Stimulated activated CD4-positive, alpha-beta T cell treated with anti-CD3 and anti-CD28 coated beads, TNF-alpha, amount 100 ng/mL, for 48 hours (primary cell): ENCODE measurements at places on chromosomes 13 and 19.

DNA sequence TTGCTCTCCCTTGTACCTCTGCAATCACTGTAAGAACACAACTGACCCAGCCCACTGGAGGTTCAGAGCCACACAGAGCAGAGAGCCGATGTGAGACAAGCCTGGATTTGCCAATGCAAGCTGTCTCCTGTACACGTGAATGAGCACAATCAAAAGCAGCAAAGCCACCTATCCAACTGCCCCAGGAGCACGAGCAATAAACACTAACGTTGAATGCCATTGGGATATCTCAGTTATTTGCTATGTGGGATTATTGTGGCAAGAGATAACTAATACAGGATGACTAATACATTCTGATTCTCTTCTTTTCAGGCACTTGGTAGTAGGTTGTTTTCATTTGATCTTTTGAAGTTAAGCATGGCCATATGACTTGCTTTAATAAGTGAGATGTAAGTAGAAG is 85.2 kb upstream of the FAM216B start:
- no peak for DNase-seq

- no peak for DNase-seq
These were observed 13.3 kb downstream of the ACTN4 start for GRCh38 chr19:38660724-38661123.

GRCh38 chr13:37648609-37649008 is 50.0 kb upstream of the POSTN start:
- DNase-seq: no peak

DNA sequence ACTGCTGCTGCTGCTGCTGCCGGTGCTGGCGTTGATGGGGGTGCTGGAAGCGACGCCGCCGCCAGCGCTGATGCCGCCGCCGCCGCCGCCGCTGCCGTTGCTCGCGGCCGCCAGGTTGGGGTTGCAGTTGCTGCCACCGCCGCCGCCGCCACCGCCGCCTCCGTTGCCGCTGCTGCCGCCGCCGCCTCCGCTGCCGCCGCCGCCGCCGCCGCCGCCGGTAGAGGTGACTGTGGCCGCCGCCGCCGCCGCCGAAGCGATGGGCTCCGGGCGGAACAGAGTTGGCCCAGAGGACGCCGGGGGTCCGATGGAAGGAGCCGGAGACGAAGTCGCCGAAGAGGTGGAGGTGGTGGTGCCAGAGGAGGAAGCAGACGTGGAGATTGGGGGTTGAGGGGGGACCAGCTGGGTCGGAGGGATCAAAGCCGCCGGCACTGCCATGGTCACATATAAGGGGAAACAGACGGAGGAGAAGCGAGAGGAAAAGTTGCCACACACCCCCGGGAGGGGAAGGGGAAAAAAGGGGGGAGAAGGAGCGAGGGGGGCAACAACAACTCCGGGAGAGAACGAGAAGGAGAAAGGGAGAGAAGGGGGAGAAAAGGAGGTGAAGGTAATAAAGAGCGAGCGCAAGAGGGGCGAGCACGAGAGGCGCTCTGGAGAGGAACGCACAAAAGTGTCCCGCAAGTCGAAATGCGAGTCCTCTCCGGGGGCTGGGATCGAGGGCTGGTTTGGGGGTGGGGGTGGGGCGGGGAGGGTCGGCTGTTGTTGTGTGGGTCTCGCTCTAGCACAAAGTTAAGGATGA is 471 bp downstream of the DACH1 start:
- DNase-seq: no peak

DNA sequence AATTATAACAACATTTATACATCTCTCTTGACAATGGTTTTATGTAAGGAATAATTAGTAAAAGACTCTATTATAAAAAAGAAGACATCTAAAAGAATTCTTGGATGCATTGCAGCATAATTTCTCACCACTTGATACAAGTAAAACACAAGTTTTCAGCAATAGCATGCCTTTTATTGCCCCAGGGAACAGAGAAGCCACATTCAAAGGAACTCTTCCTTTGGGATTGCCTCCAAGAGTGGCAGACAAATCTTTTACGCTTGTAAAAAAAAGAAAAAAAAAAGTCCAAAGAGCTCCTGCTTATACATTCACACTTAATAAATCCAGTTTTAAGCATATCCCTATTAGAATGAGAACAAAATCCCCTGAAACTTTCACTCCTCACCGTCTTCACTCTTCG is 2357.8 kb upstream of the PCDH20 start:
- no peak for DNase-seq

DNA sequence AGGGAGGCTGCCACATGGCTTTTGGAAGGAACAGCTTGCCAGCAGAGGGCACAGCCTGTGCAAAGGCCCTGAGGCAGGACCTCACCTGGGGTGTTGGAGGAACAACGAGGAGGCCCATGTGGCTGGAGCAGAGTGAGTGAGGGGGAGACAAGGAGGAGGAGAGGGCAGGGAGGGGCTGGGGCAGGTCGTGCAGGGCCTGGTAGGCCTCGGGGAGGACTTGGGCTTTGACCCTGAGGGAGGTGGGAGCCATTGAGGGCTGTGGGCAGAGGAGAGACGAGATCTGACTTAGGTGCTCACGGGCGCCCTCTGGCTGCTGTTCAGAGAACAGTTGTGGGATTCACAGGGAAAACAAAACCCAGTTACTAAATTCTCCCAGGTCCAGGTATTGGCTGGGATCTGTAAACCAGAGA is 25.2 kb downstream of the ZNRF4 start:
- peak; percentile 10 for DNase-seq

GRCh38 chr13:55572862-55573261 is 1567.9 kb upstream of the PRR20A start:
- no peak for DNase-seq

DNA sequence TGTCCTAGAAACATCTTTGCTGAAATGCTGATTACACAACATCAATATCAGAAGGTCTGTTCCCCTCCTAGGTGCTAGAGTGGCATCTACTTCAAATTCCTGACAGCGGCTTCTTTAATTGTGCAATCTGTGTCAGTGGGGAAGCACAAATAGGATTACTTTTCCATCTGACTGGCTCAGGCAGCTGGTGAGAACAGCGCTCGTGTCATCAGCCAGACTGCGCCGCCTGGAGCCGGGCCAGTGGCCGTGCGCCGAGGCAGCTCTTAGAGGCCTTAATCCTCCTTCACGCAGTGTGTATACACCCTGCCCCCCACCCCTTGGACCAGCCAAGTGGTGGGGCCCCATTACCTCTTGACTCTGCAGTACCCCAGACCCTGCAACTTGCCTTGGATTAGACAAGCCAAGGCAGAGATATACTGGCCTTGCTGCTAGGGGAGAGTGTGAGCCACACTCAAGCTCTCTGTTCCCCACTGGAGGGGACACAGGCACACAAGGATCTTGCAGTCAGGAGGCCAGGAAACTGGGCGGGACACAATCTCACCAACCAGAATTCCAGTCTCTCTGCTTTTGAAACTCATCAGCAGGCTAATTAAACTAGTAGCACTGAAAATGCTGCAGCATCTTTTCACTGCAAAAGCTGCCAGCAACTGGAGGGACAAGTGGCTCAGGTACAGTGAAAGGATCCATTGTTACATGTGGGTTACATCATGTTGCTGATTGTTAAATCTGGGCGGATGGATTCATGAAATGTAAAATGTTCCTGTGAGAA is 48.9 kb upstream of the EPHX3 start:
- DNase-seq: no peak

GRCh38 chr13:68257111-68257842 is 1027.1 kb upstream of the PCDH9 start:
- no peak for DNase-seq

DNA sequence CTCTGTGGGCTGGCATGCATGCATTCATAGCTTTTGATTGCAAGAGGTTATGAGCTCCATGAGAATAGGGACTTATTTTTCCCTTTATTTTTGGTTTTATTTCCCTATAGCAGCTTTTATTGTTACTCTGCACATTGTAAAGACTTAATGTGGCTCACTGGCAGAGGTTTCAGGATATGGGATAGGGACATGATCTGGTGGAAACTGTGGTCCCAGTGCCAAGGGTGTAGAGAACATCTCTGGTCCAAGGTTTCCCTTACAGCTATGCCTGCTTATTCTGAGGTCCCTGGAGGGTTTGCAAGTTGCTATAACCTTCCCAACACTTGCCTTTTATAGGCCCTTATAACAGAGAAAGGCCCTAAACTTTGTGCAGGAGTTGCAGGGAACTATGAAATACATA is 33.6 kb downstream of the LMO7 start:
- DNase-seq: no peak

GRCh38 chr19:4866595-4867424 is 657 bp downstream of the PLIN3 start:
- DNase-seq: no peak

DNA sequence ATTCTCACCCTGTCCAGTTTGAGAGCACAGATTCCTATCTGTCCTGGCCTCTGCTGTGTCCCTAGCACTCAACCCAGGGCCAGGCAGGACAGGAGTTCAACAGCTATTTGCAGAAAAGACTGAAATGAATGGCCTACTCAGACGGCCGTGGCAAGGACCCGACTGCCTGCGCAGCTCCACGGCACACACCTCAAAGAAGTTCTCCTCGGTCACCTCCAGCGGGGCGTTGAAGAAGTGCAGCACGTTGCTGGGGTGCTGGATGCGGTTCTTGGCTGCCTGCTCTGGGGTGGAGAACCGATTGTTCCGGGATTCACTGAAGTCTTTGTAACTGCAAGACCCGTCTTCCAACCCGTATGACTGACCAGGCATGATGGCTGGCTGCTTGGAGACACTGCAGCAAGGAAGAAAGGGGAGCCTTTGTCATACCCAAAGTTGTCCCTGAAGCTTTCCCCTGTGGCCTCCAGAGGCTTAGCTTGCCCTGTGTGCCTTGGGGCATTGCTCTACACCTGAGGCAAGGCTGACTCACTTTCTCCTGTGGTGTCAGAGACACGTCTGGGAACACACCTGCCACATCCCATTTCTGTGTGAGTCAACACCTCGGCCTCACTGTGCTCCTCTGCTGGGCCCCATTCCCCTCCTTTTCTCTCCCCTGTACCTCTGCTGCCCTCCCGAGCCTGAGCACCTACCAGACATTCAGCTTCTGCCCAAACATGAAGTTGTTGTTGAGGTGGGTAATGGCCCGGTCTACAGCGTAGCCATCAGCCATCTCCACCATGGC is 6.8 kb upstream of the ECH1 start:
- DNase-seq: peak; percentile 69
